ENCODE measurements at places on chromosomes 5 and 9. TPM values are rescaled to one million over a fixed set of nuclear protein-coding genes. Genes with fewer than 3 reads are reported as not detected.

DNA sequence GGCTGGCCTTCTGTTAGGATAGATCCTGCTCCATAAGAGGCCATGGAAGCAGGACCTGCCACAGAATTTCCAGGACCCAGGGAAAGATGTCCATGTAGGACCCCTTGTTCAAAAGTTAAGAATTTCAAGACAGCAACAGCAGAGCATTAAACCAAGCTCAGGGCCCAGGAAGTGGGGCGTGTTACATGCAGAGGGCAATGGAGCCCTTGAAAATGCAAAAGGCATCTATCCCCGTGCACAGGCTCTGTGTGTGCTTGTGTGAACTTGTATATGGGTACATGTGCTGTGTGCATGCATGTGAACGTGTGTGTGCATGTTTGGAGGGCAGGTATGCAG, 14.4 kb upstream of the NKD2 start:
- no peak for DNase-seq

DNA sequence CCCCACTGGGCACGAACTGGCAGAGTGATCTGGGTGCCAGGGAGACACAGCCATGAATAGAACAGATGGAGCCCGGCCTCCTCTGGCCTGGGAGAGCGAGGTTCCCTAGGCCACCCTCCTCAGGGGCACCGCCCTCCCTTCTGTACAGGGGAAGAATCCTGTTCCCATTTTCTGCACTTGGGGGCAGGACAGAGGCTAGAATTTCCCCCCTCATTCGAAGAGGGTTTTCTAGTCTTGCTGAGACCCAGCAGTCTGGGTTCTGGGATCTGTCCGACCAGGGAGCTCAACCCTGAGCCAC, 52.7 kb downstream of the COL5A1 start:
- no peak for DNase-seq

Gene FGFR4
- 3.8 TPM for total RNA-seq

Gene CCDC171
- total RNA-seq = 0.52 TPM

- DNase-seq = no peak
Measured at GRCh38 chr9:8706531-8706930, 907.0 kb upstream of the DMAC1 start.

DNA sequence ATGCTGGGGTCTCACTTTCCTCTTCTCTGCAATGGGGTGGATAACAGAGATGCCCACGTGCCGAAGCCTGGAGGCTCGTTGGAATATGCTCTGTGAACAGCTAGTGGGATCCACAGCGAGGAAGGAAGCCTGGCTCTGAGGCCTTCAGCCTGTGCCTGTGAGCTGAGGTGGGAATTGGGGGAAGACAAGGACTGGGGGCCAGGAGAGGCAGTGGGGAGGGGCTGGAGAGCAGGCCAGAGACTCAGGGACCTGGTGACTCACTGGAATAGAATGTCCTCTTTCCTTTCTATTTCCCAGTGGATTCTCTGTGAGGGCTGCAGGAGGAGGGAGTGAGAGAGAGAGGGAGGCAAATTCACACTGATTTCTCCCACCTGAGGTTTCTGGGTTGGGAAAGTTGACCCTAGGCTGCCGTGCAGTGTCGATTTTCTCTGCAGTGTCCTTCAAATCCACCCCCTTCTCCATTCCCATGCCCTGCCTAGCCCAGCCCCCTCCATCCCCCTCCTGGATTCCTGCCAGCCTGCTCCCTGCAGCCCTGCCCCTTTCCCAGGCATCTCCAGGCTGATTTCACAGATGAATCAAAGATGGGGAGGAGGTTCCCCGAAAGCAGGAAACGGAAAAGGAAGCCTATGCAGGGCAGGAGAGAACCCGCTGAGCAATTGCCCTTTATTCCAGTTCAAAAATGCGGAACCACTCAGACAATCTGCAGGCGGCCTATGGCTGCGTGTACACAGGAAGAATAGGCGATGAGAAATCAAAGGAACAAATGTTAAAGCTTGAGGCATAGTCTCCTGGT, 1.4 kb upstream of the SPAAR start:
- DNase-seq = no peak

DNA sequence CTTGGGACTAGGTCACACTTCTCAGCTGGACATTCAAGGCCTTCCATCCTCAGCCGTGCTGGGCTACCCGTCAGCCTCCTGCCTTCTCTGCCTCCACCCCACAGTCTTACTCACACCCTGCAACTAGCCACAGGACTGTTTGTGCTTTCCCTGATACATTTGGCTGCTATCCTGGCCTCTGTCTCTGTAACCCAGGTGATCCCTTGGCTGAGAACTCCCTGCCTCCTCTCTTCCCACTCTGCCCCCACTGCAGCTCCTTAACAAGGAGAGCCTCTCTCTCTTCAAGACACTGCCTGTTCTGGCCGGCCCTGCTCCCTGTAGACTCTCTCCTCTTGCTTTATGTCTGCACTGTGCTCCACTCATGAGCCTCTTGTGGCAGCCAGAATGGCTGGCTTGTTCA, 120.6 kb downstream of the MSX2 start:
- DNase-seq = no peak

GRCh38 chr9:129109952-129110739, 447 bp downstream of the CRAT start:
- no peak for DNase-seq

- DNase-seq = no peak
Measured at GRCh38 chr9:69179037-69179436, 5.0 kb downstream of the TJP2 start.

Gene FBP1
- total RNA-seq = 5.1 TPM

- no peak for DNase-seq
Measured at GRCh38 chr9:133640580-133641395, 4.6 kb downstream of the DBH start.

DNA sequence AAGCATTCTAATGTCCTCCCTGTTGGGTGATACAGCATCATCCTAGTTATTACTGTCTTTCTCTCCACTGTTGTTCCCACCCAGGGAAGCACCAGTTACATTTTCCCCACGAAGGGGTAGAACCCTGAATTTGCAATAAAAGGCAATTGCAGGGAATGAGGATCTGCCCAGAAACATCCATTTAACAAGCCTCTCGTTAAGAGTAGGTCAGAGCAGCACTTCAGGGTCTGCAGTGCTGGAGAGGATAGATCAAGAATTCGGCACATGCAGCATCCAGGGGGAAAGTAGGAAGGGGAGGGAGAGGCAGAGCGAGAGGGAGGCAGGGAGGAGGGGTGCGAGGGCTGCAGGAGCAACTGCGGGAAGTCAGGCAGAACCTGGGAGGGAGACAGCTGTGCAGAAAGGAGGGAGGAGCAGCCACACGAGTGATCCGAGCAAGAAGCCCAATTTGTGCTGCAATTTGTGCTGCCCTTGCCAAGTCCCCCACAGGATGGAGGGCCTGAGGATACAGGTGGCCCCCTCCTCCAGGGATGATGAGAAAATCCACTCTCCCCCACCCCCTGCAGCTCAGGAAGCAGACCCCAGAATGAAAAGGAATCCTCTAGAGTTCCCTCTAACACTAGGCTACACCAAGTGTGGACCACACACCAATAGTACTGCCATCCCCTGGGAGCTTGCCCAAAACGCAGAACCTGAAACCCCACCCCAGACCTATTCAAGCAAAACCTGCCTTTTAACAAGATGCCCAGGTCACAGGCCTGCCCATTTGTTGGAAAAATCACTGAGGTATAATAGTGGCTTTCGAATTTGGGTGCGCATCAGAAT, 62.2 kb downstream of the EPB41L4B start:
- no peak for DNase-seq

Gene TMEM245
- total RNA-seq = 28.2 TPM

GRCh38 chr5:1516615-1517601, 6.9 kb downstream of the LPCAT1 start:
- DNase-seq = no peak

DNA sequence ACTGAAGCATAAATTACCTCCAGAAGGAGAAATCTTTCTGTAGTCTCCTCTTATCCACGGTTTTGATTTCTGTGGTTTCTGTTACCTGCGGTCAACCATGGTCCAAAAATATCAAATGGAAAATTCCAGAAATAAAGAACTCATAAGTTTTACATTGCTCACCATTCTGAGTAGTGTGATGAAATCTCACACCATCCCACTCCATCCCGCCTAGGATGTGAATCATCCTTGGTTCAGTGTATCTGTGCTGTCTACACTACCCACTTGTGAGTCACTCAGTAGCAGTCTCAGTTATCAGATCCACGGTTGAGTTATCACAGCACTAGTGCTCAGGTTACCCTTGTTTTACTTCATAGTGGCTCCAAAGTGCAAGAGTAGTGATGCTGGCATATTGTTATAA, 371.2 kb downstream of the NFIB start:
- DNase-seq = no peak

DNA sequence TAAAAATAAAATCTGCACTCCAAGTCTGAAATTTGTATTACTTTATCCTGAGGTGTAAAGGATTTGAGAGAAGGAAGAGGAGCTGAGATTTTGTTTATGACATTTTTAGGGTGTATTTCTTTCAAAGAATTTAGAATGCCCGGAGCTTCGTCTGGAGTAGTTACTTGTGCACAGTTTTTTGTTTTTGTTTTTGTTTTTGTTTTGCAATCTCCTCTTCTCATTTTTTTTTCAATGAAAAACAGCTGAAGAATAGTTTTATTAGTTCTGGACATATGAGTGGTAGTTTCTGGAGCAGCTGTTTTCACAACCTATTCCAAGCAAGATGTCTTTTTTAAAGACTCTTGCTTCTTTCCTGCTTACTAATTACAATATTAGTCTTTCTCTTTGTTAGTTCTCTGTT, 408.2 kb upstream of the PTGER4 start:
- DNase-seq = no peak

Gene PCDHA2
- not detected for total RNA-seq

GRCh38 chr9:125831054-125831453, 83.9 kb downstream of the PBX3 start:
- no peak for DNase-seq

GRCh38 chr9:84943482-84944050, 274.0 kb downstream of the NTRK2 start:
- no peak for DNase-seq

DNA sequence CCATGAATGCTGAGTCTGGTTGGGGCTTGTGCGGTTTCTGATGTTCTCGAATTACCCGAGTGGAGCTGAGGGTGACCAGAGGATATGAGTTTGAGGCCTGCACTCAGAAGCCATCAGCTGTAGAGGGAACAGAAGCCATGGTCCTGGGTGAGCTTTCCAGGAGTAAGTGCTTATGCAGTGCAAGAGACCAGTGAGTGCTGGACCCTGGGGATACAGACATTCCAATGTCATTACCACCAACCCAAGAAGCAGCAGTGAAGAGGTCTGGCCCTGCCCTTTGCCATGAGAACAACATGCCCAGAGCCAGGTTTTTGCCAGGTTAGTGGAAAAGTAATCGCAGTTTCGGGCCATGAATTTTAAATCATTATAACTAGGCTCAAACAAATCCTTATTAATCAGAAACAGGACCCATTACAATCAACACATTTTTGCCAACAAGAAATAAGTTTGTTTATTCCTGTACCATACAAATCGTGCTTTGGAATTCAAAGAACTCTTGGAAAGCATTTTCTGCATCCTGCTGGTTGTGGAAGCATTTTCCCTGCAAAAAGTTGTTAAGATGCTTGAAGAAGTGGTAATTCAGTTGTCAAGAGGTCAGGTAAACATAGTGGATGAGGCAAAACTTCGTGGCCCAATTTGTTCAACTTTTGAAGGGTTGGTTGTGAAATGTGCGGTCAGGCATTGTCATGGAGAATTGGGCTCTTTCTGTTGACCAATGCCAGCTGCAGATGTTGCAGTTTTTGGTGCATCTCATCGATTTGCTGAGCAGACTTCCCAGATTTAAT, 154.6 kb downstream of the SYK start:
- DNase-seq = no peak

Gene CCNJL
- not detected for total RNA-seq

Gene PLEKHG4B
- not detected for total RNA-seq

DNA sequence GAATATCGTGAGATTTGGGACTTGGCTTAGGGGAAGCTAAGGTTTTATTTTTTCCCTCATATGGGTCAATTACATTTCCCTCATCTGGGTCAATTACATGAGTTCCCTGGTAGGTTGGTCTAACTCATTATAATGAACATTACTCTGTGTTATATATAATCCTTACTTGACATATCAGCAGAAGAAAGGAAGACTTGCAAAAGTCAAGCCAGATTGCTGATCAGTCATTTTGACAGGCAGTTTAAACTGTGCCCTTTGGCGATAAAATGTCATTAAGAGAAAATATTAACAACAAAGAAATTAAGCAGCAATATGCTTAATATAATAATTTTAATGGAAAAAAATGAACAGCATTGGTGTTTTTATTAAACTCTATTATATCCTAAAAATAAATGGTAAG, 23.1 kb upstream of the TRPM3 start:
- DNase-seq = no peak

Gene ST6GALNAC6
- total RNA-seq = 108 TPM

- DNase-seq = no peak
Measured at GRCh38 chr5:171825051-171825450, 39.4 kb downstream of the SMIM23 start.

Gene PTGDS
- 21.4 TPM for total RNA-seq

Gene PELO
- total RNA-seq = 8.1 TPM

DNA sequence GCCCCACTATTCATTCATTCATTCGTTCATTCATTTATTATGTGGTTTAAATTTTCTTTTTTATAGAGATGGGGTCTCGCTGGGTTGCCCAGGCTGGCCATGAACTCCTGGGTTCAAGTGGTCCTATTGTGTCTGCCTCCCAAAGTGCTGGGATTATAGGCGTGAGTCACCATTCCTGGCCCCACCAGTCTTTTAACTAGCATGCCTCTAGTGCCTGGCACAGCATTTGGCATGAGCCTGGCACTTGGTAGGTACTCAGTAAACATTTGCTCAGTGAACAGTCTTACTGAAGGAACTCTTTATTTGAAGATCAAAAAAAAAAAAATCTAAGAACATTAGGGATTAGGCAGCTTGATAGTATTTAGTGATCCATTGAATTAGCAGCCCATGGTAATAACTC, 98.1 kb downstream of the KDM4C start:
- DNase-seq = no peak

DNA sequence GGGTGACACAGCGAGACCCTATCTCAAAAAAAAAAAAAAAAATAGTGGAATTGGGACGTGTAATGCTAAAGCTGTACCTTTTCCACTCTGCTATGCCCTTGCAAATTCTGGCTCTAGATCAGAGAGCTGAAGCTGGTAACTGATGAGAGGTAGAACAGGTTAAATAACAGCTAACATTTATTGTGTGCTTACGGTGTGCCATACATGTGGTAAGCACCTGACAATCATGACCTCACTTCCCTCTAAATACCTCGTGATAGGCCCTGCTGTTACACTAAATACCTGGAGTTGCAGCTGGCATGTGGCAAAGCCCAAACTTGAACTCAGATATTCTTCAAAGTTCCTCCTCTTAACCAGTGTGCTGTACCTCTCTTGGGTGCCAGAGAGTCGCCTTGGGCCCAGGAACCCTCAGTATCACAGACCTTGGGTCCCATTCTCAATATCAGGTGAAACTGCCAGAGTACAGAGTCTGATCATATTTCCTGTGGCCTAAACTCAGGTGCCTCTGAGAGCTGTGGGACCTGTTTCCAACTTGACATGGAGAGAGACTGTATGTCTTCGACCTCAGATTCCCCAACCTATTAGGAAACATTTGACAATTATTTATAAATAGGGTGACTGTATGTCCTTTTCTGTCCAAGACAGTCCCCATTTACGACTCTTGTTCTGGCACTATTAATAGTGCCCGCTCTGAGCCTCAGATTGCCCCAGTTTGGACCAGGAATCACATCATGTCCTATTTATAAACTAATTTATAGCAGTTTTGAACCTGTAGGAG, 4.8 kb downstream of the ARL10 start:
- DNase-seq = no peak

- DNase-seq = no peak
Measured at GRCh38 chr5:74094096-74094781, 468.2 kb downstream of the ARHGEF28 start.

- DNase-seq = no peak
Measured at GRCh38 chr5:33146881-33147280, 293.9 kb upstream of the TARS1 start.

GRCh38 chr5:91024206-91024605, 358.9 kb downstream of the ARRDC3 start:
- DNase-seq = no peak
